SK-N-SH (cell line): ENCODE measurements at places on chromosomes 16 and 17. TPM values are rescaled to one million over a fixed set of nuclear protein-coding genes. Genes with fewer than 3 reads are reported as not detected.

Gene WNT9B
- not detected in 2 replicates for polyA plus RNA-seq

Gene CCL8
- not detected in 2 replicates for polyA plus RNA-seq

Gene NAA38
- 133 and 202 TPM in 2 replicates for polyA plus RNA-seq

Gene MYL11
- 0.23 TPM in 1 of 2 replicates, not detected in the other for polyA plus RNA-seq

Gene ITGAD
- polyA plus RNA-seq, result not detected in 2 replicates

Gene COX6A2
- polyA plus RNA-seq, result not detected in 2 replicates

Gene SHISA9
- 0.02 TPM in 1 of 2 replicates, not detected in the other for polyA plus RNA-seq

Gene MFAP4
- 112 and 120 TPM in 2 replicates for polyA plus RNA-seq

Gene TEX19
- 0.10 and 0.11 TPM in 2 replicates for polyA plus RNA-seq

Gene LCAT
- polyA plus RNA-seq, result 11.1 and 14.4 TPM in 2 replicates

Gene SCARF1
- 0.39 TPM in 2 replicates for polyA plus RNA-seq

Gene SLC13A2
- not detected in 2 replicates for polyA plus RNA-seq

DNA sequence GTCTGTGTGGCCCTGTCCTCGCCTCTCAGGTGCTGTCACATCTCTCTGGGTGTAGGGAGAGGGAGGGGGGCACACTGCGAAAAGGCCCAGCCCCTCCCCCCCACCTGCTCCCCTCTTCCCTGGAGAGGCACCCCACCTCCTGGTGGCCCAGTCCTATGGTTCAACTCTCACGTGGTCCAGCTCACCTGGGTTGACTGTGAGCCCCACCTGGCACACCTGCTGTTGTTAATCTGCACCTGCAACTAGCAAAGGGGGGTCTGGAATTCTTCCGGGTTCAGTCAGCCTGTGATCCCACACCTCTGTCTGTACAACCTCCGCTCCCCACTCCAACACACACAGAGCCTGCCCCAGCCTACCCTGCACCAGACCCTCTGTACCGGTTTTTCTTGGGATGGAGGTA lies 2.0 kb upstream of the SYNGR2 start:
- no peak overlapping the region for H3K27ac ChIP-seq
- H3K36me3 ChIP-seq, result no peaks in the 10 kb centered on the region
- no peaks in the 10 kb centered on the region for H3K27me3 ChIP-seq
- DNase-seq, result no peak

DNA sequence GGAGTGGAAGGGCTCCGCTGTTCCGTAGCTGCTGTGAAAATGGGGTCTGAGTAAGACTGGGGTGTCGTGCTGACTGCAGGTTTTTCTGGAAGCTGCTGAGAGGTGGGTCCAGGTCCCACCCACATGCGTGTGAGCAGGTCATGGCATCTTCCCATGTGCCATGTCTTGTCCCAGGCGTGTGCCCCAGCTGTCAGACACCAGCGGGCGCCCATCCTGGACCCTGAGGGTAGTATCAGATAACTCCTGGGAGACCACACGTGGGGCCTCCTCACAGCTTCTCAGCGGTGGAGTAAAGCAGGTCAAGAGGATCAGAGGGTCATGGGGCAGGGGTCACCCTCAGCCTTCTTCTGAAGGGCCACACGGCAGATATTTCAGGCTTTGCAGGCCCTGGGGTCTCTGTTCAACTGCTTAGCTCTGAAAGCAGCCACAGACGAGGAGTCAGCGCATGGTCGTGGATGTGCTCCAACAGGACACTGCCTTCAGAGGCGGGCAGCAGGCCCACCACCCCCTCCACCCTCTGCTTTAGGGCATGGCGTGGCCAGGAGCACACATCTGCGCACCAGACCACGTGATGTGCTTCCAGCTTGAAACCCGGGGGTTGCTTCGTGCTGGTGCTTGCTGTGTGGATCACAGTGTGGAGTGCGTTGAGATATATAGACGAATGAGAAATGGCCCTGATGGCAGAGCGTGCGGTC lies 68.7 kb downstream of the BANP start:
- H3K27me3 ChIP-seq, result no peaks in the 10 kb centered on the region
- DNase-seq, result peak; percentile 52
- peaks cover 18% of the 10 kb centered on the region; the same call in 1 of the 2 replicates for H3K4me1 ChIP-seq
- H3K27ac ChIP-seq, result no peak overlapping the region
- H3K4me3 ChIP-seq, result no peak overlapping the region

DNA sequence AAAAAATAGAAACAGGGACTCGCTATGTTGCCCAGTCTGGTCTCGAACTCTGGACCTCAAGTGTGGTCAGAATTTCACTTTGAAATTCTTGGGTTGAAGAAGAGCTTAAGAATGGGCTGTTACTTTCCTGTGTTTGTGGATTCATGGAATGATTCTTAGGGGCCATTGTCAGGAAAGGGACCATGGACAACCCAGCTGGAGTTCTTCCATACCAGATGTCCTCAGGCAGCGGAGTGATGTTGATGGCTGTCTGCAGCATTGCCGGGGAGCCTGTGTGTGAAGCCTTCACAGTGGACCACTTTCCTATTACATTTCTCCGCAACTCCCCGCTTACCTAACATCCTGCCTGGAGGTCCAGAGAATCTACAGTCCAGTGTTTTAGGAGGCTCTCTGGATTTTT lies 145.9 kb downstream of the CLEC16A start:
- no peak for DNase-seq
- H3K27ac ChIP-seq, result no peak overlapping the region
- H3K27me3 ChIP-seq, result no peaks in the 10 kb centered on the region
- H3K4me1 ChIP-seq, result peaks cover 8% of the 10 kb centered on the region
- H3K36me3 ChIP-seq, result no peaks in the 10 kb centered on the region

- H3K4me1 ChIP-seq, result no peaks in the 10 kb centered on the region
- no peak overlapping the region for H3K27ac ChIP-seq
- no peaks in the 10 kb centered on the region for H3K36me3 ChIP-seq
- H3K4me3 ChIP-seq, result no peak overlapping the region
Measured at GRCh38 chr16:12901204-12901596, 198 bp upstream of the SHISA9 start.

- H3K27ac ChIP-seq, result no peak overlapping the region
- H3K27me3 ChIP-seq, result no peaks in the 10 kb centered on the region
- peaks cover 8% of the 10 kb centered on the region for H3K36me3 ChIP-seq
- no peak overlapping the region for H3K4me3 ChIP-seq
Measured at GRCh38 chr17:72413077-72414031, 292.5 kb downstream of the SOX9 start.

DNA sequence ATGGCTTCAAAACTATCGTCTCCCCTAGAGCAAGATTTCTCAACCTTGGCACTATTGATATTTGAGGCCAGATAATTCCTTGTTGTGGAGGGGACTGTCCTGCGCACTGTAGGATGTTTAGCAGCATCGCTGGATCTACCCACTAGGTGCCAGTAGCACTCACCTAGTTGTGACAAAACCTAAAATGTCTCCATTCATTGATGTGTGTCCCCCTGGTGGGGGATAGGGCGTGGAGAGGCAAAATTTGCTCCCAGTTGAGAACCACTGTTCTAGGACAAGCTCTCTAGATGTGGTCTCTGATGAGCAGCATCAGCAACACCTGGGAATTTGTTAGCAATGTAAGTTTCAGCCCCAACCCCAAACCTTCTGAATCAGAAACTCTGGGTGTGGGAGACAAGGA lies 259.0 kb downstream of the XYLT1 start:
- no peak overlapping the region for H3K4me3 ChIP-seq
- peaks cover 38% of the 10 kb centered on the region for H3K36me3 ChIP-seq
- H3K27ac ChIP-seq, result no peak overlapping the region
- no peaks in the 10 kb centered on the region for H3K27me3 ChIP-seq

- no peaks in the 10 kb centered on the region for H3K27me3 ChIP-seq
- no peak overlapping the region for H3K27ac ChIP-seq
- DNase-seq, result no peak
- H3K4me3 ChIP-seq, result no peak overlapping the region
- no peaks in the 10 kb centered on the region for H3K4me1 ChIP-seq
Measured at GRCh38 chr16:85078226-85078625, 34.0 kb downstream of the CIBAR2 start.

DNA sequence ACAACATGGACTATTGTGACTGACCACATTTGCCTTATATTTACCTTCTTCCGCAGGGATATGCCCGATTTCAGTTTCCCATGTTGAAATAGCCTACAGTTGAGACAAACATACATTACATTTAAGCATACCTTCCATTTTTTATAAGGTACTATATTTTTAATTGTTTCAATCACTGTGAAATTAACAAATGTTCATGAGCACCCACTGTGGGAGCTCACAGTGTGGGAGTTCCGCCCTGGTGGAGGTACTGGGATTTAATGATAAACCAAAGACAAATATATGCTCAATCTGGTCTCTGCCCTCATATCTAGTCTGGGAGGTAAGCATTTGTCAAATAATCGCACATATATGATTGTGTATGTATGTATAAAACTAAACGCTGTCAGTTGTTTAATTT lies 15.8 kb upstream of the TOX3 start:
- no peak overlapping the region for H3K27ac ChIP-seq
- DNase-seq, result no peak
- H3K36me3 ChIP-seq, result no peaks in the 10 kb centered on the region

DNA sequence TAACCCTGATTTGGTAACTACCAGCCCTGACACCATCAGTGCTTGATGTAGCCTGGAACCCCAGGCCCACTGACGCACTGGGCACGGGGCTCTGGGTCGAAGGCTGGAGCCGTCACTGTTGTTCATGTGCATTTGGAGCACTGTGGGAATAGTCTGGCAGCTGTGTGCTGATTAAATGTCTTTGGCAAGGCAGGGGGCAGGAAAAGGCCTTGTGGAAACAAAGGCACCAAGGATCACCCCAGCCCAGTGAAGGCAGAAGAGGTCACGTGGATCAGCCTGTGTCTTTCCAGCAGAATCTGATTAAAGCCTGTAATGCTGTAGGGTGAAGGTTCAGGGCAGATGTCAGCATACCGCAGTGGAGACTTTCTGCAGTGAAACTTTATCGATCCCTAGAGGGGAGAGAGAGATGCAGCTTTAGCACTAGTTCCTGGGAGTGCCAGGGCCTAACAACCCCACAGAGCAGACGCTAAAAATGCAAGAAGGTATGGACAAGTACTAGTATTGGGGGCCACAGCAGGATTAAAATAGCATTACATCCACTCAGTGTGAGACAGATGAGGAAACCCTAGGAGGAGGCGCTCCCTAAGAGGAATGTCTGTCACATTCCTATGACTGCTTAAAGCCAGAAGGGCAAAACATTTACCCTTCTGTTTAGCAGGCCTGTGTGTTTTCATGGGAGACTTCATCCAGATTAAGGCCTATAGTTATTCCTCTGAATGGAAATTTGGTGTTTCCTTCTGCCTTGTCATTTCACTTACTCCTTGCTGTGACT lies 9.7 kb downstream of the ZNHIT3 start:
- H3K36me3 ChIP-seq, result peaks cover 65% of the 10 kb centered on the region
- no peak for DNase-seq
- H3K27me3 ChIP-seq, result no peaks in the 10 kb centered on the region
- no peak overlapping the region for H3K27ac ChIP-seq
- no peaks in the 10 kb centered on the region for H3K4me1 ChIP-seq

- H3K4me3 ChIP-seq, result no peak overlapping the region
- no peaks in the 10 kb centered on the region for H3K4me1 ChIP-seq
- no peaks in the 10 kb centered on the region for H3K36me3 ChIP-seq
- no peak for DNase-seq
Measured at GRCh38 chr17:13765701-13766100, 164.0 kb upstream of the HS3ST3A1 start.

- H3K27me3 ChIP-seq, result no peaks in the 10 kb centered on the region
- H3K27ac ChIP-seq, result no peak overlapping the region
- H3K4me1 ChIP-seq, result no peaks in the 10 kb centered on the region
- no peak overlapping the region for H3K4me3 ChIP-seq
Measured at GRCh38 chr17:8611619-8612298, 18.8 kb downstream of the MYH10 start.
